ENCODE measurements at places on chromosomes 3 and 15.

- no peak for DNase-seq
These were observed 533.5 kb downstream of the NAALADL2 start for GRCh38 chr3:175392653-175393052.

- no peak for DNase-seq
These were observed 31.0 kb upstream of the MFSD1 start for GRCh38 chr3:158770741-158771350.

- DNase-seq = no peak
These were observed 73.8 kb downstream of the TLE3 start for GRCh38 chr15:70023769-70024491.

DNA sequence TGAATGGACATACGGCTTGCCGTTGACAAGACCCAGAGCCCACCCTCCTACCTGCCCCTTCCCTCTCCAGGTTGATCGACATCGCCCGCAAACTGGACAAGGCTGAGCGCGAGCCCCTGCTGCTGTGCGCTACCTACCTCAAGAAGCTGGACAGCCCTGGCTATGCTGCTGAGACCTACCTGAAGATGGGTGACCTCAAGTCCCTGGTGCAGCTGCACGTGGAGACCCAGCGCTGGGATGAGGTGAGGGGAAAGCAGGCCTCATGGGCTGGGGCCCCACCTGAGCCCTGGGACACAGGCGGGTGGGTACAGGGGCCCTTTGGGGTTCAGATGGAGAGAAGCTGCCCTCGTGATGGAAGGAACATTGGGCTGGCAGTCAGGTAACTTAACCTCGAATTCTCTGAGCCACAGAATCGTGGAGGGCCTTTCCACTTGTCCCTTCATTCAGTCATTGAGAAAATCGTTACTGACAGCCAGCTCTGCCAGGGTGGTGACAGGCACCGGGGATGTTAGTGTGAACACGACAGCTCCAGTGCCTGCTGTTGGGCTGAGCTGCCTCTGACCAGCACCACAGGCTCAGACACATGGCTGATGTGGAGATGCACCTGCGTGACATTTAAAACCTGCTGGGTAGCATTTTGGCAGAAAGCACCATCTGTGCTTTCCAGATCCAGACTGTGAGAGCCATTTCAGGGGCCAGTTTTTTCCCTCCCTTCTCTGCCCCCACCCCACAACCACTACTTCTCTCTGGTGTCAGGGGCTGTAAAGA, 25.6 kb upstream of the RHO start:
- DNase-seq = no peak

DNA sequence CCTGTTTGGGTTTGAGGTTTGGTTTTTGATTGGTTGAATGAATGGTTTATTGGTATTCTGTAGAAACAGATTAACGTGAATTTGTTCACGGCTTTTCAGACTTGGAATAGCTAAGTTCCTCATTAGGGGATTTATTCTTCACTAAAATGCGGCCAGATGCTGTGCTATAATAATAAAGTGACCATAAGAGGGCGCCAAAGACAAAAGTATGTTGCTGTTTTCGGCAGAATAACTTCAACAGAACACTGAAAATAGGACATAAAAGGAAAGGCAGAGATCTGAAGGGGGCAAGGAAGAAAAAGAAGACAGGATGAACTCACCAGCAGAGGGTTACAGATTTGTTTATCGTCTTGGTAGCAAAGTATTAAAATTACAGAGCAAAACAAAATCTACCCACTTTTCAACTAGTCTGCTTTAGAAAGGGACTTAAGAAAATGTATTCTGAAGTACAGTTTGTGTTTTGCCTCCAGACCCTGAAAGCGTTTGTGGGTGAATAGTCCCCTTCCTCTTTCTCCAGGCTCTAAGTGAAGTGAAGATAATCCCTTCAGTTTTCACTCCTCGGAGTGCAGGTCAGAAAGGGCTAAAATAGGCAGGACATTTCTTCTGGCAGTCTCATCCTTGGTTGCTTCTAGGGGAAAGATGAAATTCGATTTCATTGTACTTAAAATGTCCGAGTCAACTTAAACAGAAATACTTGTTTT, 147.6 kb downstream of the IL20RB start:
- no peak for DNase-seq

GRCh38 chr3:58334506-58334884, 1.8 kb downstream of the PXK start:
- DNase-seq = no peak

GRCh38 chr15:44308889-44309288, 20.4 kb downstream of the GOLM2 start:
- no peak for DNase-seq

DNA sequence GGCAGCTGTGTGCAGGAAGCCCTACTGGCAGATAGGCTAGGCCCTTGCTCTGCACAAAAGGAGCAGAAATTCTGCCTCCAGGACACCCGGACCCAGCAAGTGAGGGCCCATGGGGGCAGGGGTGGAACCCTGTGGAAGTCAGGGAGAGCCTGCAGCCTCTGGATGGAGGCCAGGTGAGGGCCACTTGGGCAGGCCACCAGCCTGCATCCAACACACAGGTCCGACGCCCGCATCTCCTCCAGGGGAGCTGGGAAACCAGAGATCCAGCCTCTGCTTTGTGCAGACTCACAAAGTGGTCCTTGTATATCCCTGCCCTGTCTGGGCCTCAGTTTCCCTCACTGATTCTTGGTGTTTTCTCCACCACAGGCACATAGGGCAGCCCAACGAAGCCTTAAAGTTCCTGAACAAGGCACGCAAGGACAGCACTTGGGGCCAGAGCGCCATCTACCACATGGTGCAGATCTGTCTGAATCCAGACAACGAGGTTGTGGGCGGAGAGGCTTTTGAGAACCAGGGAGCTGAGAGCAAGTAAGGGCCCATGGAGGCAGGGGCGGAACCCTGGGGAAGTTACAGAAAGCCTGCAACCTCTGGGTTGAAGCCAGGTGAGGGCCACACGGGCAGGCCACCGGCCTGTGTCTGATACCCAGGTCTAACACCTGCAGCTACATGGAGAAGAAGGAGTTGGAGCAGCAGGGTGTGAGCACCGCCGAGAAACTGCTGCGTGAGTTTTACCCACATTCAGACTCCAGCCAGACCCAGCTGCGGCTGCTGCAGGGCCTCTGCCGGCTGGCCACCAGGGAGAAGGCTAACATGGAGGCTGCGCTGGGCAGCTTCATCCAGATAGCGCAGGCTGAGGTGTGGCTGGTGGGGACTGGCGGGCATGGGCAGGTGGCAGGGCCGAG, 16.6 kb downstream of the CSRNP1 start:
- peak; percentile 51 for DNase-seq

DNA sequence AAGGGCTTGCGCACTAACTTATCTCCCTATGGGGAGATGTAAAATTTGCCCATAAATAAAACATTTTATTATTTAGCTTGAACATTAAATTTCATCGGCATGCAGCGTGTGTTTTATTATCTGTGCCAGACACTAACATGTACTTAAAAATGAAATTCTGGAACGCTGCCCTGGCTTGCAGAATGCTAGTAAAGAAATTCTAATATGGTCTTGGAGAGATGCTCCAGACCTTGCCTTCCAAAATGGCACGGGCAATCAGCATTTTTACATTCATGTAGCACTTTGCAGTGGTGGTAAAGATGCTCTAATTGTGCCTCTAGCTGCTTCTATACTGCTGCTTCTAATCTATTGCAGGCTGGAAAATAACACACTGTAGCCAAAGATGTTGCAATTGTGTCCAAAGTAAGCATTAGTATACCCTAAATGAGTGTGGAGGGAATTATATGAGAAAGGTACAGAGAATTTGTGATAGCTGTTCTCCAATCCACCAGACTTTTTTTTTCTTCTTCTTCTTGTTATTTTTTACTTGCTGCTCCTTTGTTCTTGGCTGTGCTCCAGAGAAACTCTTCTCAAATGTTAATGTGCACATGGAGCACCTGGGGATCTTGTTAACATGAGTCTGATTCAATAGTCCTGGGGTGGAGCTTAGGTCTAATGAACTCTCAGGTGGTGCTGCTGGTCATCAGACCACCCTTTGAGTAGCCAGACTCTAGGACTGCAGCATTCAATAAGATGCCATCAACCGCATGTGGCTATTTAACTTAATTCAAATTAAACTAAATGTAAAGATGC, 47.3 kb downstream of the CRABP1 start:
- no peak for DNase-seq

GRCh38 chr3:78791753-78792152, 976.0 kb downstream of the ROBO1 start:
- no peak for DNase-seq

DNA sequence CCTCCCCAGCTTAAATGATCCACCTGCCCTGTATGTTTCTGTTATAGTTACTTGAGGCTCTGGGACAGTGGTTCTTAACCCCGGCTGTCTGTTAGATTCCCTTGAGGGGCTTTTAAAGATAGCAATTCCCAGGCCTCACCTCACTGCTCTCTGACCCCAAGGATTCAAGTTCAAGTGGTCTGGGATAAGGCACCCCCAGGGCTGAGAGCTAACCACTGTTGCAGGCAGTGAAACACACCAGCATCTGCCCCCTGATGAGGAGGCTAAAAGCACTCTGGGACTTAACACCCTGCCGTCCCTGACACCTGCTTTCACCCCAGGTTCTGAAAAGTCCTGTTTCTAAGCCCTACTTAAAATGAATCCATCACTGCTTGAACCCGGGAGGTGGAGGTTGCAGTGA, 103.7 kb downstream of the LRRK1 start:
- DNase-seq = peak; percentile 25

- DNase-seq = peak; percentile 70
These were observed 15.4 kb upstream of the GMNC start for GRCh38 chr3:190877925-190878324.

DNA sequence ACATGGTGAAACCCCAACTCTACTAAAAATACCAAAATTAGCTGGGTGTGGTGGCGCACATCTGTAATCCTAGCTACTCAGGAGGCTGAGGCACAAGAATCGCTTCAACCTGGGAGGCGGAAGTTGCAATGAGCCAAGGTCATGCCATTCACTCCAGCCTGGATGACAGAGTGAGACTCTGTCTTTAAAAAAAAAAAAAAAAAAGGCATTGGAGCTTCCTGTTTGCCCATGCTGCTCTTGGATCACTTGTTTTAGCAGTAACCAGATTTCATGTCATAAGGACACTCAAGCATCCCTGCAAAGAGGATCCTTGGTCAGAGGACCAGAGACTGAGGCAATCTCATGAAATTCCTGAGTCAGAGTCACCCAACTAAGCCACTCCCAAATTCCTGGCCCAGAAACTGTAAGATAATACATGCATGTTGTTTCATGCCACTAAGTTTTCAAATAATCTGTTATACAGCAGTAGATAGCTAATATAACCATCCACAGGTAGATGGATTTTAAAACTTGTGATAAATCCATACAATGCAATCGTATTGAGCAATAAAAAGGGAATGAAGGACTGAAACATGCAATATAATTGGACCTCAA, 82.0 kb upstream of the XXYLT1 start:
- no peak for DNase-seq

GRCh38 chr3:123489400-123490004, 40.6 kb upstream of the ADCY5 start:
- DNase-seq = peak; percentile 75

DNA sequence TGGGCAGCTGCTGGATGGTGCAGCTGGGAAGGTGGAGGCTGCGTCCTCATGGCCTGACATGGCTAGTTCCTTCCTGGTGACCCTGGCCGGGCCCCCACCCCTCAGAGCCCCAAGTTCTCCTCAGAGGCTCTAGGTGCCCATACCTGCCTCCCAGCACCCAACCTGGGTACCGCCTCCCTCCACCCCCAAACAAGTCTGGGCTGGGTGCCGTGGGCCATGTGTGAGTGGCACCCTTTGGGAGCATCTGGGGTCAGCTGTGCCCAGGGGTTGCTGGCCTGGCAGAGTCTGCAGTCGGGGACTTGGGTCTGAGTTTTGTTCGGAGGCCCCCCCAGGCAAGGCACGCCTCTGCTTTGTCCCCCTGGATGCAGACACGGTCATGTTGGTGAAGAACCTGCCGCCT, 10.5 kb downstream of the PLXNA1 start:
- DNase-seq = no peak

DNA sequence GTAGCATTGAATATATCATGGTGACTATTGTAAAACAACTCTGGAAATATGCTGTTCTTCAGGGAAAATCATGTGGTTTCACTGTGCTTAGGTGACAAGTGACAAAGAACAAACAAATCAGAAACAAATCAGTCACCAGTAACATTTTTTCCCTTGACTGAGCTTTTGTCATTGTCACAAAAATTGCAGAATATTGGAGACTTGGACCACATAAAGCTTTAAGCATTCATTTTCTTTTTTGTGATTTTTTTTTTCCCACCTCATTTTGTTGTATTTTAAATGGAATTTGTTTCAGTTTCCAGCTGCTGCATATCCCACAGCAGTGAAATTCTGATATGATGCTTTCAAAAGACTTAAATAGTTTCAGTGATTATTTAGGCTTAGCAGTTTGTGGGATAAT, 1088.4 kb downstream of the OTOL1 start:
- DNase-seq = no peak

- DNase-seq = no peak
These were observed 85.7 kb downstream of the VGLL4 start for GRCh38 chr3:11558002-11558401.

GRCh38 chr3:161893972-161894371, 397.4 kb downstream of the OTOL1 start:
- DNase-seq = no peak

DNA sequence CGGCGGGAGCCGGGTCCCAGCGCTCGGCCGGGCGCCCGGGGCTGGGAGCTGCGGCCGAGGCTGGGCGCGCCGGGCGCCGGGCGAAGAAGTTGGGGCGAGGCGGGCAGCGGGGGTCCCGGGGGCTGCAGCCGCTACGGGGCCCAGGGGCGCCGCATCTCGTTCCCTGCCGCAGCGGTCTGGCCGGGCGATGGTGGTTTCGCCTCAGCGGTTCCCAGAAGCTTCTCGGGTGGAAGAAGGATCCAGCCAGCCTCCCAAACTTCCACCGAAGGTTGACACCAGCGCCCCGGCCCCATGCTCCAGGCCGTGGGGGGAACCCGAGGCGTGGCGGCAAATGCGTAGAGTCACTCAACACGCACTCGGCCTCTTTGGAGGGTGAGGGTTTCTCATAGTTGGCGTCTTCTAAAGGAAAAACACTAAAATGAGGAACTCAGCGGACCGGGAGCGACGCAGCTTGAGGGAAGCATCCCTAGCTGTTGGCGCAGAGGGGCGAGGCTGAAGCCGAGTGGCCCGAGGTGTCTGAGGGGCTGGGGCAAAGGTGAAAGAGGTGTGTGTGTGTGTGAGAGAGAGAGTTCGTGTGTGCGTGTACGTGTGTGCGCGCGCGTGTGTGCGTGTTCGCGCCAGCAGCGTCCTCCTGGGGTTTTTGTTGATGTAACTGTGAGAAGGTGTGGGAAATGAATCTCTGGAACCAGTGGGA, 940 bp downstream of the BOC start:
- peak; percentile 61 for DNase-seq

GRCh38 chr3:168051531-168052471, 43.9 kb downstream of the GOLIM4 start:
- no peak for DNase-seq

GRCh38 chr3:25478964-25479726, 51.1 kb downstream of the RARB start:
- no peak for DNase-seq

GRCh38 chr15:43186003-43186353, 775 bp downstream of the CCNDBP1 start:
- DNase-seq = no peak

DNA sequence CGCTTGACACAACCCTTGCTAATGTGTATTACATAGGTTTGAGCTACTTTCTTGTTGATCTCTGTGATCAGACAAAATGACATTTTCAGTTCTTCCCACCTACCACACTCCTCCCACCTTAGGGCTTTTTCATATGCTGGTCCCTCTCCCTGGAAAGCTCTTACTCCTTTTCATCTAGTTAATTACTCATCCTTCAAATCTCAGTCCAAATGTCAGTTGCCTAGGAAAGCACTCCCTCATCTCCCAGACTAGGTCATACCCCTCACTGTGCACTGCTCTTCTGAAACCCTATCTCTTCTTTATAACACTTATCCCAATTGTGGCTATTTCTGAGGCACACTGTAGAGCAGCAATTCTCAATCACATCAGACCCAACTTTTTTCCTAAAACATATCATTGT, 7.3 kb downstream of the ZNF106 start:
- no peak for DNase-seq

All from activated CD8-positive, alpha-beta memory T cell treated with anti-CD3 and anti-CD28 coated beads, Interleukin-2, amount 50 U/mL, for 48 hours (primary cell).